CD4-positive, alpha-beta T cell treated with Interleukin-4 for 4 hours (primary cell): ENCODE measurements at places on chromosomes 12 and 14.

GRCh38 chr12:90067791-90068190, 359.2 kb upstream of the ATP2B1 start:
- no peak for DNase-seq

DNA sequence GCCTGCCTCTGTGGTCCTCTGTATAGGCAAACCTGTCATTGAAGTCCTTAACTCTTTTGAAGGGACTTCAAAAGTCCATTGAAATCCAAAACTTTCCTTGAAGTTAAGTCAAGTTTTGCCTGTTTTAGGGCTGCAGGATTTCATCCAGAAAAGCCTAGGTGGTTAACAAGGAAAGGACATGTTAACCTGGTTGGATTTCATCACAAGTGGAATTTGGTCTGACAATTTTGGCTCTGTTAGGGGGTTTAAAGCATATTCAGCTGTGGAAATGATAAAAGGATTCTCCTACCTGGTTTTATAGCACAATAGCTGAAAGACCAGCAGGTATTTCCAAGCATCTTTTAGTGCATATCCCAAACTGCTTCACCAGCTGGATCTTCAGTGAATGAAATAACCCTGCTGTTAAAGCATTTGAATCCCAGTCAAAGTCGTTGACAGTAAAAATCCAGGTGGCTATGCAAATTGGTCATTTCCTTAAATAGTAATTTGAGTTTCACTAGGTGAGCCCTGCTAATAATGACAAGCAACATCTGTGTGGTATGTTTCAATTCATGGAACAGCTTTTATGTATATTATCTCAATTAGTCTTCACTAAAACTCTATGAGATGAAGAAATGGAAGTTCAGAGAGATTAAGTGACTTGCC, 400.5 kb downstream of the ETNK1 start:
- DNase-seq = no peak

DNA sequence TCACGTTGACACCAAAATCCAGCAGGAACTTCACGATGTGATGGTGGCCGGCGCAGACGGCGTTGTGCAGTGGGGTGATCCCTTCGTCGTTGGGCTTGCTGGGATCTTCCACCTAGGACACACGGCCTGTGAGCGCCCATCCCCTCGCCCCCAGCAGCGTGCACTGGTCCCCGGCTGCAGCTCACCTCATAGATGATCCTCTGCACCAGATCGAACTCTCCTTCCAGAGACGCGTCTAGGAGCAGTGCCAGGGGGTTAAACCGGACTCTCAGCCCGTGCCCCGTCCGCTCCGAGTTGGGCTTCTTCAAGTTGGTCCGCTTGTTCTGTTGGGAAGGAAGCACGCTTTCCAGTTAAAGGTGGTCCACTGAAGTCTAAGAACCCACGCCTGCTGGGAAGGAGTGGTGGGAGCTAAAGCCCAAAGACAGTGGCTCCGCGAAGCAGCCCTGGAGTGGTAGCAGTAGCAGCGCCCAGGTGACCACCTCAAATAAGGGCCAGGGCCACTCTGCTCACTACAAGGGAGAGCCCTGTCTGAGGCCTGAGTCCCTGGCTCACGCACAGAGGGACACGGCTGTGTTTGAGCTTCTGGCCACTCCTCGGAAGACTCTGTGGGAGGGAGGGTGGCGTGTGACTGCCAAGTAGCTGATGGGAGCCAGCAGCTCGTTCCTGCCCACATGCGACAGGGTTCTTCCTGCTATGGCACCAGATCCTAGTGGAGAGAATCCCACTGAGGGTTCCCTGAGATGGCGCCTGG, 23.3 kb downstream of the ZFYVE21 start:
- no peak for DNase-seq

- peak; percentile 28 for DNase-seq
Observed at GRCh38 chr12:67320614-67321295, 51.6 kb downstream of the CAND1 start.

DNA sequence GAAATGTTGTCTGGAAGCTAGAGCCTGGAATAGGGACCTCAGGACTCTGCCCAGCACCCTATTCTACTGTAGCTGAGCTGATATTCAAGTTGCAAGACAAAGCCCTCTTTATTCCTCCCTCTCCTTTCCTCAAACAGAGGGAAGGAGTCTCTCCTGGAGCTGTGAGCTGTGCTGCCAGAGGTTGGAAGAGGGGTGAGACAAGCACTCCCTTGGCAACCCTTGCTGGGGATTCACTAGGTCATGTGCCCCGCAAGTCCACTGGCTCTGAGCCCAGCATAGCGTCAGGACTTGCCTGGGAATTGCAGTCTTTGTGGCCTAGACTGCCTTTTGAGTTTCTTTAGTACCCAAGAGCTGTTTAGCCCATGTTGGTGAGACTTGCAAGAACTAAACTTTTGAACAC, 11.4 kb upstream of the ASCL1 start:
- DNase-seq = no peak

GRCh38 chr12:113271466-113271852, 50.2 kb downstream of the TPCN1 start:
- no peak for DNase-seq

DNA sequence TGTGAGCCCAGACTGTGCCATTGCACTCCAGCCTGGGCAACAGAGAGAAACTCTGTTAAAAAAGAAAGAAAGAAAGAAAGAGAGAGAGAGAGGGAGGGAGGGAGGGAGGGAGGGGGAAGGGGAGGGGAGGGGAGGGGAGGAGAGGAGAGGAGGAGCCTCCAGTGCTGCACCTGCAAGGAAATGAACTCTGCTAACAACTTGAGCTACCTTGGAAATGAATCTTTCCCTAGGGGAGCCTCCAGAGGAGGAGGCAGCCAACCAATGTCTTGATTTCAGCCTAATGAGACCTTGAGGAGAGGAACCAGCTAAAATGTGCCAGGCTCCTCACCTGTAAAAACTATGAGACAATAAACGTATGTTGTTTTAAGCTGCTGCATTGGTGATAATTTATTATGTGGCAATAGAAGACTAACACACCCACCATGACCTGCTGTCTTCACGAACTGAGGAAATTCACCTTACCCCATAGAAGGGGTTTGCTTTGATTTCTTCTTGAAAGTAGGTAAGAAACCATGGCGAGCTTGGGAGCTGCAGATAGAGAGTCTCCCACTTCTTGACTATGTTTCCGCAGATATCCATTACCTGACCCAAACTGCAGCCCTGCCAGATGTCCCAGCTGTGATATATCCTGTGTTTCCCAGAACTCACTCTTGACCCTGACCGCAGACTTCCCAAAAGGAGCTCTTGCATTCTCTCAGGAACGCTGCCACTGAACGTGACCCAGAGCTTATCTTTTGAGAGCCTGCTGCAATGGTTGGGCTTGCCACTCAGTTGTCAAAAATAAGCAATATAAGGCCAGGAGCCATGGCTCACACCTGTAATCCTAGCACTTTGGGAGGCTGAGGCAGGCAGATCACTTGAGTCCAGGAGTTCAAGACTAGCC, 31.5 kb upstream of the TMPO start:
- no peak for DNase-seq
